ENCODE measurements at places on chromosomes 3 and 15.

DNA sequence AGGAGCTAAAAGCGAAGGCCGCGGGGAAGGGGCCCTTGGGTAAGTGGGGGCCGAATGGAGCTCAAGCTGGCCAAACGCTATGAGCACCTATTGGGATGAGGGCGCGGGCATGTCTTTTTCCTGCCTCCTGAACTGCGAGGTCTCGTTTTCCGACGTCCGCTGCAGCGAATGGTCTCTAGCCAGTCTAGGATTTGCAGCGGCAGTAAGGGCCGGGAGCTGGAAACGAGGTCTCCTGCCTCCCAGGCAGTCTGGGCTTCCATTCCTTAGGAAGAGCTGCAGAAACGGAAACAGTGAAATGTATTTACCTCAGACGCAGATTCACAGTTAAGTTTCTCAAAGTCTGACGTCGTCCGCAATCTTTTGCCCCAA, 517 bp downstream of the TMA7 start:
- DNase-seq: no peak

- DNase-seq: no peak
Measured at GRCh38 chr3:128395046-128395445, 71.6 kb downstream of the DNAJB8 start.

DNA sequence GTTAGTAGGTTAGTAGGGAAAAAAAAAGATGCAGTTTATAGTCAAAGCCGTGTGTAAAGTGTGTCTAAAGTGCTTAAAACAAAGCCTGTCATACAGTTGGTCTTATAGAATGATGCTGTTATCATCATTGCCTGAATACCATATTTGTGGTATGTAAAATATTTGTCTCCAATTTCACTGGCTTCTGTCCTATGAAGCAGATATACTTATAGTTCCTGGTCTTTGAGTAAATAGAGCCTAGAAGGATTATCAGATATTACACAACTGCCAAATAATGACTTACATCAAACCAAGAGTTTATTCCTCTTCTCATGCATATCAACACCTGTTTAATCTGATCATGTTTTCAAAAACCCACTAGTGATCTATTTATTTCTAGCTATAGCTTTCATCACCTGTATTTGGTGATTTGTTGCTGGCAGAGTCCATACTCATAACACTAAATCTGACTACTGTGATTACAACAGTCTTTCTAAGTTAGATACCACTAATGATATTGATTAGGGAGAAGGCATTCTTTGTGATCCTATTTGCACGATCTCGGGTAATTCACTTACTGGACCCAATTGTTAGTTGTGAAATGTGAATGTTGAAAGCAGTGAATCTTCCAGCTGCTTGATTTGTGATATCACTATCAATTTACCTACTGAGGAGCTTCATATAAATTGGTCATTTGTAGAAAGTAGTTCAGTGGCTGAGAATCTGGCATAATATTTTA, 413.7 kb downstream of the LPP start:
- DNase-seq: no peak

DNA sequence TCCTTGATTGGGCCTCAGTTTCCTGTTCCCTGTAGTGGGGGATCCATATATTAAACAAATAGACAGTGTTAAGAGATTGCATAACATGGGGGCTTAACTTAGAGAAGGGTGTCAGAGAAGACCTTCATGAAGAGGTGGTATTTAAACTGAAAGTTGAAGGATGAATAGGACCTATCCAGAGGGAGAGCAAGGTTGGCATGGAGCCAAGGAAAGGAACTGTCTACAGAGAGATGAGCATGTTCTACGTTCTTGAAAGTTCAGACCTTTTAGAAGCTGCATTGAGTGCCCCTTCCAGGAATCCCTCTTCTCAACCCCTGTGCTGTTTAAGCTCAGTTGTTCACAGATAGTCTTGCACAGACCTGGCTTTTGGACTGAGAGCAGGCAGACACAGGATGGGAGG, 2.4 kb downstream of the HTD2 start:
- DNase-seq: no peak

- no peak for DNase-seq
Measured at GRCh38 chr3:45191424-45191823, 34.7 kb downstream of the TMEM158 start.

DNA sequence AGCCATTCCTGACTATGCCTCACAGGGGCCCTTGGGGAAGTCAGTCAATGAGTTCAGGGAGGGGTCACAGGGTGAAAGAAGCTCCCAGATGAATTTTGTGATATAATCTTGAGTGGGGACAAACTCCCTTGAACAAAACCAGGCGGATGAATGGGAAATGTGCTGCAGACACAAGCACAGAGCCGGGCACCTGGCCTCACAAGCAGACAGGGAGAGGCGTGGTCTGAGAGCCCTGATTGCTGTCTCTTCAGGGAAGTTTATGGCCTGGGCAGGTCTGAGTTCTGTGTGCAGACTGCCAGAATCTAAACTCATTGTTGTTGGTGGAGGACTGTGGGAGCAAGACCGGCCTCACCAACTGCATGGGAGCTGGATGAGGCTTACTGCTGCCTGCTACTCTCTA, 591.8 kb downstream of the EPHA3 start:
- no peak for DNase-seq

DNA sequence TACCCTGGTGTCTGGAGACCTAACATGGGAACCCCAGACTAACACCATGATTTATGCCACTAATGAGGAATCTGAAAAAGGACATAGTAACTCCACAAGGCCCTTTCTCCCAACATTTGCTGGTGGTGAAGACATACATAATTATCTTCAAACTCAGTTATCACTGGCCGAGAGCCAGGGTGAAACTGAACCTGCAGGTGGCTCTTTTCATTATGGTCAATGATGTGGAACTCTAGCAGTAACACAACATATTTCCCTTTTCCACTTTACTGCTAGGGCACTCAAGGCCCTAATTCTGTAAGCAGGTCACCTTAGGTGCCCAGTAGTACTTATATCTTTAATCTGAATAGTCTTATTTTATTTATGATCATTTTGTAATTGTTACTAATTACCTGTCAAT, 326.4 kb upstream of the SATB1 start:
- DNase-seq: peak; percentile 53

GRCh38 chr3:126664591-126665214, 9.8 kb upstream of the TXNRD3 start:
- DNase-seq: no peak

DNA sequence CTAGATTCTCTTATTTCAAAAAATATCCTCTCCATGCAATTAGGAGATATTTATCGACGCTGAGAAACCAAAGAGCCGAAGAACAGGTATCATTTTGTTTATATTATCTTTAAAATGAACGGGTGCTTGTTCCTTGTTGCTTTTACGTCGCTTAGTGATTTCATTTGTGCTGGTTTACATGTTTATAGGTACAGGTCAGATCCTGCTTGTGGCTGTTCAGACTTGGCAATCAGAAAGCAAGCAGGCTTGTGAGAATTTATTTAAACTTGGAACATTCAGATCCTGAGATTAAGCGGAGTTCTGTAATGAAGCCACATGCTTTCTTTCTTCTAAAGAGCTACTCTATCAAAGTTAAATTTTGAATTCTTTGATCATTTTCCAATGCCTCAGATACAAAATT, 43.0 kb upstream of the ATP2C1 start:
- no peak for DNase-seq
